ENCODE measurements at places on chromosomes 11 and 22. TPM values are rescaled to one million over a fixed set of nuclear protein-coding genes. Genes with fewer than 3 reads are reported as not detected.

CCDC116 gene
- 0.29 TPM for total RNA-seq

OR8D4 gene
- not detected for total RNA-seq

IGHMBP2 gene
- 27.0 TPM for total RNA-seq

DSCAML1 gene
- 0.87 TPM for total RNA-seq

SH3BP1 gene
- total RNA-seq, result 90.8 TPM

VSIG10L2 gene
- total RNA-seq, result not detected

RTN4R gene
- total RNA-seq, result 3.2 TPM

Data from activated naive CD8-positive, alpha-beta T cell treated with anti-CD3 and anti-CD28 coated beads for 36 hours (primary cell).